ENCODE measurements at places on chromosomes 5 and 9.

GRCh38 chr5:178577376-178577839, 12.8 kb downstream of the COL23A1 start:
- DNase-seq: no peak

DNA sequence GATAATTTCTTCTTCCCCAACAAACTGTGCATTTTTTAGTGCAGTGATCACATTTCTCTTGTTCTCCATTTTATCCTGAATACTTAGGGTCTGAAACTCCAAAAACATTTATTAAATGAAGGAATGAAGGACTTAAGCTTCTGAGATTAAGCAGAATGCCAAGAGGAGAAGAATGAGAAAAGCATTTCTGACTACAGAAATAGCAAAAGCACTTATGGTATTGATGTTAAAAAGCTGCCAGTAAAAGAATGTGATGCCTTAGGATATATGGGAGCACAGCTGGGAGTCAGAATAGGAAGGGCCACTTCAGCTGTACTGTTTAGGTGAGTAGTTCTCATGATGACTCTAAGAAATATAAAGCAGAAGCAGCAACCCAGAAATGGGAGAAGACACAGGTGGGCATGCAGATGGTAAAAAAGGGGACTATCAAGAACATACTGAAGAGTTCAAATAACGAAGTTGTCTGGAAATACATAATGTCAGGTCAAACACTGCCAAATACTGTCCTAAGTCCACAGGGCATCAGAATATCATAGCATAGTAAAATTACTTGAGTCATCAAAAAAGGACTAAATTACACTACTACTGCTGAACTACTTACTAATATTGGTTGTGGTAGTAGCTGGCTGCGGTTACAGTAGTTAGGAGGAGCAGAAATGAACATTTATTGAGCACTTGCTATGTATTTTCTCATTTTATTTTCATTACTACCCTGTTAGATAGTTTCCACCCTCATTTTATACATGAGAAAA, 132.7 kb downstream of the MAPKAP1 start:
- DNase-seq: no peak

DNA sequence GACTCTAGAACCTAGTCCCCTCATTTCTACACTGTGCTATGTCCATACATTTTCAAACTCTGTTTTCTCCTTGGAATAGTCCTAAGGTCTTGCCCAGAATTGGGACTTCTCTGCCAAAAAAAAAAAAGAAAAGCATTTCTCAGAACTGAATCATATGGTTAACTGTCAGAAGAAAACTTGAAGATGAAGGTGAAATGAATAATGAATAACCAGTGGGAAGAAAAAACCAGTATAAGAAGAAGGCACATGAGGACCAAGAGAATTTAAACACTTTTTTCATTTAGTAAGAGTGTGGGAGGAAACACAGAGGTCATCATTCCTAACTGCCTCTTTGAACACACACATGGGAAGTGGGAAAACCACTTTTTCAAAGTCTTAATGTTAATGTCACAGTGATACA, 197.7 kb downstream of the PRELID2 start:
- DNase-seq: no peak

GRCh38 chr9:132998831-132999635, 20.5 kb downstream of the GFI1B start:
- DNase-seq: no peak

- DNase-seq: no peak
Observed at GRCh38 chr5:39256477-39257235, 37.3 kb upstream of the FYB1 start.

- no peak for DNase-seq
Observed at GRCh38 chr5:157113002-157113401, 4.2 kb upstream of the HAVCR2 start.

- DNase-seq: no peak
Observed at GRCh38 chr9:28120184-28120583, 546.9 kb upstream of the C9orf72 start.

DNA sequence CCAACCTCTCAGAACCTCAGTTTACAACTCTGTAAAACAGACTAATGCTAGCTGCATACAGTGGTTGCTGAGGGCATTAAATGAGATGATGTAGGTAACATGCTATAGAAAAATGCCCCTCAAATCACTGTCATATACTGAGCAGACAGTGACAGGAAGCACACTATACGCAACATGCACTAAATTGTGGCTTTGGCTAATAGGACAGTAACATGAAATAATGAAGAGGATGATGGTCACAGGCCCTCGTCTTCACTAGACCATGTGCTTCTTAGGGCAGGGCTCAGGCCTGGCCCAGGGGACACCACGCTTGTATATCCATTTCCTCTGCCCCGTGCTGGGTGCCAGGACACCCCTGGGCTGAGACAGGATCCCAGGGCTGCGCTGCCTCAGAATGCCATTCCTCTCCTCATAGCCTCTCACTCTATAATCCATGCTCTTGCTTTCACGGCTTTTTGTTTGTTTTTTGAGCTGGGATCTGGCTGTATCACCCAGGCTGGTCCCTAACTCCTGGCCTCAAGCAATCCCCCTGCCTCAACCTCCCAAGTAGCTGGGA, 18.9 kb downstream of the CSF1R start:
- no peak for DNase-seq

- DNase-seq: no peak
Observed at GRCh38 chr5:158899792-158900191, 199.9 kb downstream of the EBF1 start.

DNA sequence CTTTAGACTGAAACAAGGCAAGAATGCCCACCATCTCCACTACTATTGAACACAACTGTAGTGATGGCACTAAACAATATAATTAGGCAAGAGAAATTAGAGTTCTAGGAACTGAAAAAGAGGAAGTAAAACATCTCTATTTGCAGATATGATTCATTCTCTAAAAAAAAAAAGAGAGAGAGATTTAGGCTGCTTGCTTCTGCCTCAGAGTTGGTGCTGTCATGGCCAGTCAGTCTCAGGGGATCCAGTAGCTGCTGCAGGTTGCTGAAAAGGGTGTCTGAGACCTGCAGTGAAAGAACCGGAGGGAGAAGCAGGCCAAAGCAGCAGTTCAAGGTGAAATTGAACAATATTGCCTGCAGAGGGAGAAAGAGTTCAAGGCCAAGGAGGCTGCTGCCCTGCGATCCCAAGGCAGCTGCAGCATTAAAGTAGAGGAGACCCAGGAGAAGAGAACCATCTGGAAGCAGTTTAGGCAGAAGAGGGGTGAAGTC, 72.5 kb downstream of the AP3B1 start:
- DNase-seq: no peak

DNA sequence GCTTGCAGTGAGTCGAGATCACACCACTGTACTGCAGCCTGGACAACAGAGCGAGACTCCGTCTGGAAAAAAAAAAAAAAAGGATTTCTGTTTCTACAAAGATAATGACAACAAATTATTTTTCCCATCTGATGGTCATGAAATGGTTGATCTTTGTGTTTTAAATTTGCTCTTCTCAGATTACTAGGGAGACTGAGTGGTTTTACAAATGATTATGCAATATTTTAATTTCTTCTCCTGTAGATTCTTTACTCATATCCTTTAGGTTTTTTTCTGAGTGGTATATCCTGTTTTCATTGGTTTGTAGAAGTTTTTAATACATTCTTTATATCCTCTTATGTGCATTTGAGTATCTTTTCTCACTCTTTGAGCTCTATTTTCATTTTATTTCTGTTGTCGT, 20.6 kb upstream of the AUH start:
- no peak for DNase-seq

DNA sequence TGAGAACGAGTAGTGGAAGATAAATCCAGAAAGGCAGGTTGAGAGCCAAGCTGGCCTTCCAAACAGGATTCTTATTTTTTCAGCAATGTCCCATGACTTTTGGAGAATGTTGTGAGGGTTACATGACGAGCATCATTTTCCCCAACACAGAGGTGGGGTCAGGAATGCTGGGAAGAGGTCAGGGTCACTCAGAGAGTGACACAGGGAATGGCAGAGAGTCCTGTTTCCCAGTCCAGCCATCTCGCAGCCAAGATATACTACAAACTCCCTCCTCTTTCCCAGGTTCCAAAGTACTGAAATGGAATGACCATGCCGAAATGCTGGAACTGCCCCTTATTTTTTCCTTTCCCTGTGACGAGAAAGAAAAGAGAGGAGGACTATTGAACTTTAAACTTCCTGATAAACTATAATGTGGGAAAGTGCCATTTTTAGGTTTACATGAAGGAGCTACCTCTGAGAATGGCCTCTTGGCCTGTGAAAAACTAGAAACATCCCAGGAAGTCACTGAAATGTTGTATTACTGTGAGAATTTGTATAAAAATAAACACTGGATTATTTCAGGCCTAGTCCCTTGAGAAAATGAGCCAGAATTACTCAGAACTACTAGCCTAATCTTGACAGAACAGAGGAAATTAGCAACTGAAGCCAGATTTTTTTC, 420.4 kb downstream of the CETN3 start:
- no peak for DNase-seq

GRCh38 chr5:93461756-93462155, 119.3 kb downstream of the NR2F1-AS1 start:
- DNase-seq: no peak

GRCh38 chr5:135150767-135151166, 116.7 kb upstream of the PITX1 start:
- no peak for DNase-seq

Measured in activated T-cell treated with anti-CD3 and anti-CD28 coated beads, Interleukin-2, amount 50 U/mL, for 4 hours (primary cell).